ENCODE measurements at places on chromosomes 7 and 10.

GRCh38 chr10:91589658-91590035 is 43.2 kb downstream of the PPP1R3C start:
- no peak for DNase-seq

GRCh38 chr10:131824371-131825149 is 76.2 kb upstream of the PPP2R2D start:
- no peak for DNase-seq

GRCh38 chr7:42572056-42572455 is 335.0 kb upstream of the GLI3 start:
- DNase-seq = no peak

- DNase-seq = no peak
Measured at GRCh38 chr7:41294556-41295454, 408.1 kb downstream of the INHBA start.

- no peak for DNase-seq
Measured at GRCh38 chr7:29500719-29501118, 62.9 kb upstream of the PRR15 start.

DNA sequence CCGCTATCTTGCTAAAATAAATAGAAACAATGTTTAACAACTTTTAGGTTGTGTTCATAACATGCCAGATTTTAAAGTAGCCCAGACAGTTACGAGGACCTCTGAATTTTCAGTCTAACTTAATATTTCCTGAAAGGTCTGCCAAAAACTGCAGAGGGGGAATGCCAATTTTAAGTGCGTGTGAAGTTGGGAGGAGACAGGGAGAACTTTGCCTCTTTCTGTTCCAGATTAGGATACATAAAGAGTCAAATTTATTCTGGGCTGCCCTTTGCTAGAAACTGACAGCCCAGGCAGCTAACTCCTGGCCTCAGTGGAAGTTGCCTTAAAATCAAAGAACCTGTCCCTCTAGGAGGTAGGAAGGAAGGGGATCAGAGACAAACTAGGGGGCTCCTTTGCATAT is 52.3 kb upstream of the PIP4K2A start:
- no peak for DNase-seq

DNA sequence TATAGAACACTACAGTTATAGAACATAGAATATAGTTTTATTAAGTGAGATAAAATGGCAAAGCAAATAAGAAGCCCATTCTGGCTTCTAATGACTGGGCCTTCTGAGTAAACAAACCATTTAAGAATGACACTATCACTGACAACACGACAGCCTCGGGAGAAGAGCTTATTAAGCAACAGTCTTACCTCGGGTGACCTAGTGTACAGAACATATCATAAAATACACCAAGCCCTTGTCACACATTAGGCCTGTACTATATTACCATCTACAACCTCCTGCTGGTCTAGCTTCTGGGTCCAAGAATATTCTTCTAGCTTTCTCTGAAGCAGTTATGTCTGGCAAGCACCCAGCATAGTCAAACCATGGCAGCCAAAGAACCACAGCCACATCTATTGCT is 32.0 kb downstream of the CCDC186 start:
- DNase-seq = no peak

DNA sequence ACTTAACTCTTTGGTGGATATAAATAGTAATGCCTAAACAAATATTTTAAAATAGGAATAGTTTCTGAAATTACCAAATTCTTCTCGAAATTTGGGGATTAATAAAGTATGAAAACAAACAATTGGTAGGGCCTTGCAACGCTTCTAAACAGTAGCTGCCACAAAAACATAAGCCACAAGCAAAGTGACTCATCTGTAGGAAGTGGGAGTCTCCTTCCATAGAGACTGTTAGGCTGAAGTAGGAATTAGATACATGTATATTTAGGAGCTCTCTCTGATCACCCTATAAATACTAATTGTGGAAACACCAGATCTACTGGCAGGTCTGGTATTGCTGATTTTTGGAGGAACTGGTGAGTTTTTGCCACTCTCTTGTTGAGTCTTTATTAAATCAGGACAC is 5.7 kb upstream of the LMOD2 start:
- no peak for DNase-seq

DNA sequence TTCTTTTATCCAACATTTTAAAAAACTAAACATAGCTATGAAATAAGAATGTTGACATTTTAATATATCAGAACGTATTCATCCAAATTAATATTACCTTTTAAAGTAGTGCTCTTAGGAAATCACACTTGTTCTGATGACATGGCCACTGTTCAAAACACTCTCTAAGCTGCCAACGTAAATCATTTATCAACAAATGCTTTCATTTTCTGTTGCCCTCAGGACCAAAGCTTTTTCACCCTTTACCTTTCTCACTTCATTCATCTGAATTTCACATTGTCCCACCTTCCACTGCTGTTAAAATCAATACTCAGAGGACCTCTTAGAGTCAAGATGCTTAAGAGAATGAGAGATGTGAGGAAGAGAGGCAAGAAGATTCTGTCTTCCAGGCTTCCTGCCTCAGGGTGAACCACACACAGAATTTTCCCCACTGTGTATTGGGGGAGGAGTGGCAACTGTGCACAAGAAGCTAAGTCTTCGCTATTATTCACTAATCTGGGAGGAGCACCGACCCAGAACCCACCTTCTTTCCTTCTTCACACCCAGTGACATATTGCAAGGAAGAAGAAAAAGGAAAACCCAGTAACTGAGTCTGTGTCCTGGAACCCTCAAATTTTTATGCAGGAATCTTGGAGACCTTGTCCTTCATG is 21.0 kb downstream of the HIBADH start:
- DNase-seq = no peak

- no peak for DNase-seq
Measured at GRCh38 chr10:112352044-112352443, 21.9 kb upstream of the ACSL5 start.

- DNase-seq = no peak
Measured at GRCh38 chr7:152126741-152127140, 101.3 kb downstream of the GALNT11 start.

DNA sequence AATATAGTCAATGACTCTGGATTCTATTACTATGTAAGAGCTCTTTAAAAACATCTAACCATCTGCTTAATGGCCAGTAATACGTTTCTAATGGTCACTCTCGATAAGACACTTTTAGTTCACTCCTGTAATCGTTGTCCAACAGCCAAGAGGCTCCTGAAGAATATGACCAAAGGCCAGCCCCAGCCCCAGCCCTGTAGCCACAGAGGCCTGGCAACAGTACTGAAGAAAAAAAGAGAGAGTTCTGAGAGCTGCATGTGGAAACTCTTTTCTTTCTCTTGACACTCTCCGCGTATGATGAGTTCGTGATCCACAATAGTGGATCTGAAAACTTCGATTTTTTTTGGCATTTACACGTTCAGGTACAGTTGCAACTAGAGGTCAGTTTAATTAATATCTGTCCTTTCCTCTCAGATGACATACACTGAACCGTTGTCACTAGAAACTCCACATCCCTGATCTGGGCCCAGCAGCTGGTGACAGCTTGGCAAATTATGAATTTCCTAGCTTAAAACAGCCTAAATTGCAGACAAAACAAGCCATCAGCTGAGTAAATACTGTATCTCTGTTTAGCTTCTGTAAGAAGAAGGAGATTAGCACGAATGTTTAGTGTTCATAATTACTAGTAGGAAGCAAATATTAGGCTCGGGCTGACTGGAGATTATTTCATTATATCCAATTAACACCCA is 456.7 kb downstream of the LRMDA start:
- DNase-seq = no peak

DNA sequence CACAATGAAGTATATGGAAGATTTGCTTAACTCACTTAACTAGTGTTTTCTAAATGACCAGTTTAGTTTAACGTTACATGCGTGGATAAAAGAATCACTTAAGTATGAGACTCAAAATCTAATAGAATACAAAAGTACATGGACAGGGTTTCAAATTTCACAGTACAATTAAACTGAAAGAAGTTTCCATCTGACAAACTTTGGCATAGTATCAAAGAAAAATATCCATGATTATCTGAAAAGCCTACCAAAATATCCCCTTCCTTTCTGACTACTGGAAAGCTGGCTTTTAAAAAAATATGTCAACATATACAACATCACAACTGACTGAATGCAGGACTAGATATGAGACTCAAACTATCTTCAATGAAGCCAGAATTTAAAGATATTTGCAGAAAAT is 164.8 kb downstream of the ZNF438 start:
- no peak for DNase-seq

- no peak for DNase-seq
Measured at GRCh38 chr7:515628-516027, 4.0 kb downstream of the PDGFA start.
